Common myeloid progenitor, CD34-positive (primary cell): ENCODE measurements at places on chromosomes 7 and 10.

GRCh38 chr7:129197771-129198170, 9.3 kb downstream of the SMO start:
- DNase-seq: no peak

DNA sequence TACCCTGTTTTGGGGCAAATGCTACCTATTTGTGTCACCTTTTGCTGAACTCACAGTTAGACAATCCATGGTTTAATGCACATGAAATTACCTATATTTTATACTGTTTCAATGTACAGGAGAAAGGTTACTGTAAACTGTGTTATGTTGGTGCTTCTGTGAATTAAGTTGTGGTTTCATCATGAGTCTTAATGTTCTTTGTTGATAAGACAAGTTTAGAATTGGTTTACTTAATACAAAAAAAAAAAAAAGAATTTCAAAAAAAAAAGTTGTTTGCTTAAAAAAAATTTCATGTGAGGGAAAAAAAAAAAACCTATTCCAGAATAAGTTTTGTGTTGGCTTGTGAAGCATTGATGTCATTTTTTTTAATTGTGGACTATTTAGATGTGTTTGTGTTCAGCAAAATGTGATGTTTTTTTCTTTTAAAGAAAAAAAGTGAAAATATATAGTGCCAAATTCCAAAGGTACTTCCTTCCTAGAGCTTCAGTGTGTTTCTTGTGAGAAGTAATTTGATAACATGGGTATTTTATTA, 280.3 kb downstream of the USP6NL start:
- DNase-seq: no peak

- no peak for DNase-seq
Observed at GRCh38 chr10:72754275-72755032, 62.5 kb downstream of the MCU start.

GRCh38 chr10:90398566-90398965, 459.3 kb downstream of the HTR7 start:
- no peak for DNase-seq

GRCh38 chr7:43522406-43523156, 60.3 kb upstream of the STK17A start:
- DNase-seq: no peak

DNA sequence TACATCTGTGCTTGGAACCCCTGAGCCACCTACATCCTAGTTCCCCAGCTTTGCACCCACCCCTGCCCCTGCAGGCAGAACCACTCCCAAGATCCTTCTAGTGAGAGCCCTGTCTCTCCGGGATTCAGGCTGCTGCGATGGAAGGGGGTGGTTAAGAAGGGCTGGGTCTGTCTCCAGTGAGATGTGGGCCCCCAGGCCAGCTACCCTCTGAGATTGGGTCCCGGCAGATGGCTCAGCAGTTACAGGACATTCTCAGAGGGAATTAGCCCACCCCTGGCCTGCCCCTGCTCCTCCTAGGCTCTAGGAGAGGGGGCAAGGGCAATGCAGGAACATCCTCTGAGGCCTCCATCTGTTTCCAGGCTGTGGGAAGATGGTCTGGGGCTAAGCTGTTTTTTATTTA, 27.7 kb downstream of the SLC29A3 start:
- DNase-seq: no peak

DNA sequence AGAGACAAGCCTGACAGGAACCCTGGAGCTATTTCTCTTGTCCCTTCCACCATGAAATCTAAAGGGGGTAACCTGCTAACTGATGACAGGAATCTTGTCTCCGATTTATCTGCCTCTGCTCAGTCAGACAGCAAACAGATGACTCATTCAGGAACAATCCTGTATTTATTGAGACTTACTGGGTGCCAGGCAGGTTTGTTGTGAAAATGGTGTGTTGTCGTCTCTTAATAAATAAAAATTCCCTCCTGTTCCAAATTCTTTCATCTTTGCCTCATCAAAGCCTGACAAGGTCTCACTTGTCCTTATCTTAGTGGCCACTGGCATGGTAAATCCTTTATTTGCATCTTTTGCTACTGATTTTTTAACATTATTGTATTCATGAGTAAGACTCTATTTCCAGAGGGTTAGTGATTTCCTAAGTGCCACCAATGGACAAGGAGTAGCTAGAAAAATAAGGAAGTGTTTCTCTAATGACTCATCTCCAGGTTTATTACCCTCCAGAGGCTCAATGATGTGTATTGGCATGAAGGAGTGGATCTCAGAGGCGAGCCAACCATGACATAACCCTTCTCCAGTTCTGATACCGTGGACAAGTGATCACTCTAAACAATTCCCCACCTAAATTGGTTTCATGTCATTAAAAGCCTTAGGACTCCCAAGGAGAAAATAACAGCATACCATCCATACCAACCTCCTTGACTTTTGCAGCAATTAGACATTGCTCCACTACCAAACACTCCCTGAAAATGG, 724.0 kb downstream of the GRID1 start:
- no peak for DNase-seq

- peak; percentile 77 for DNase-seq
Observed at GRCh38 chr10:104297697-104298660, 29.0 kb downstream of the GSTO2 start.
